Pons (tissue), 1 donor: ENCODE measurements at places on chromosomes 7 and 10.

DNA sequence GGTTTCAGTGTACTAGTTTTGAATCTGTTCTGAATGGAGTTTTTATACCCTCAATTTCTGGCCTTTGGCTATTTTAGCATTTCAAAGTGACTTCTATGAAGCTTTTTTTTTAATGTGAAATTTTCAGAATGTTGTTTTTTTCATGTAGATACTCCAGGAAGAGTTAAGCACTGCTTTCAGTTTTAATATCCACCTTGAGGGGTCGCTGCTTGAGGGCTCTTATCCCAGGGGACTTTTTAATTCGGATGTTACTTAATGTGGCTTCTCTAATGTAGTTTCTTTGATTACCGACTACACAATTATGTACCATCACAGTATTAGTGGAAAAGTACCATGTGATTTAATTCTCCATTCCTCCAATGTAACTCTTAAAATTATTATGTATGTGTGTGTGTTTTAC is 5.2 kb downstream of the IFIT5 start:
- no peak for DNase-seq

- DNase-seq: no peak
Measured at GRCh38 chr7:21414795-21415393, 13.0 kb upstream of the SP4 start.

DNA sequence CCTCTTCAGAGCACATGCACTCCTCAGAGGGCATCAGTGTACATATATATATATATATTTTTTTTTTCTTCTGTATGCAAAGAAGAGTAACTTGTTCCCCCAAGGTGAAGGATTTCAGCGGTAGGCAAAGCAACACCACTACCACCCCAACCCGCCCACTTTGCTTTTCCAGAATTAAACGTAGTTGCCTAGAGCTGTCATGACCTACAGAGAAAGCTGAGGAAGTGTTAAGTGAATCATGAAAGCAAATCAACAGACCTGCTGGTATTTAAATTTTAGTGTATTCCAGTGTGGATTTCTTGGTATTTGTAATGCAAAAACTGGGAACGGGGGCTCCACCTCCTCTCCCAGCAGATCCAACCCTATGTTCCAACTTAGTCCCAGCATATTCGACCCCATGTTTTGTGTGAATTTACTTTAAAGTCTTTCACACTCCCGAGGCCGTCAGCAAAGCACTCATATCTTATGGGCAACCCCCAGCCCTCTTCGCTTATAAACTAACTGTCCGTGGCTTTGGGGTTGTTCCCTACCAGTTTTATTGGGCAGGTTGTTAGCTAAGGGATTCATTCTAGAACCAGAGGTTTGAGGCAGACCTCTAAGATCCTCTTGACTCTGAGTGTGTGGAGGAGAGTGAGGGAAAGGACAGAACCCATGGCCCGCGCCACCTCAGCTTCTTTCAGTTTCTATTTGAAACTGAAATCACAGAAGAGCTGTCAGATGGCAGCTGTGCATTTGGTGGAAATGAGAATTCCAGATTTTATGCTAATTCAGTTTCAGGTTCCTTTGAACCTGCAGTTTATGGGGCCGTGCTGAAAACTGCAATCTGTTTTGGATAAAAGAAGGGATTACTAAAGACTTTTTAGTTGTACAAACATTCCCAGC is 450.2 kb upstream of the GALNT17 start:
- DNase-seq: no peak

DNA sequence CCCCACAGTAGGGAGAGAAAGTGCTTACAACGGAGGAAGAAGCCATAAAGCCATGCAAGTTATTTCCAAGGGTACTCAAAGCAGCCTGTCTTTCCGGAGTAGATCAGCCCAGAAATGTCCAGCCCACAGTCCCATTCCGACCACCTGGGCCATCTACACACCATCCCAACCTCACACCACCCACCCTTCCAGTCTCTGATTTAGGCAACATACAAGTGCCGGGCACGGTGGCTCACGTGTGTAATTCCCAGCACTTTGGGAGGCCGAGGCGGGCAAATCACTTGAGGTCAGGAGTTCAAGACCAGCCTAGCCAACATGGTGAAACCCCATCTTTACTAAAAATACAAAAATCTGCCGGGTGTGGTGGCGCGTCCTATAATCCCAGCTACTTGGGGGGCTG is 35.1 kb downstream of the LRRC20 start:
- no peak for DNase-seq

- DNase-seq: peak; percentile 24
Measured at GRCh38 chr7:132152131-132152889, 424.0 kb downstream of the PLXNA4 start.

DNA sequence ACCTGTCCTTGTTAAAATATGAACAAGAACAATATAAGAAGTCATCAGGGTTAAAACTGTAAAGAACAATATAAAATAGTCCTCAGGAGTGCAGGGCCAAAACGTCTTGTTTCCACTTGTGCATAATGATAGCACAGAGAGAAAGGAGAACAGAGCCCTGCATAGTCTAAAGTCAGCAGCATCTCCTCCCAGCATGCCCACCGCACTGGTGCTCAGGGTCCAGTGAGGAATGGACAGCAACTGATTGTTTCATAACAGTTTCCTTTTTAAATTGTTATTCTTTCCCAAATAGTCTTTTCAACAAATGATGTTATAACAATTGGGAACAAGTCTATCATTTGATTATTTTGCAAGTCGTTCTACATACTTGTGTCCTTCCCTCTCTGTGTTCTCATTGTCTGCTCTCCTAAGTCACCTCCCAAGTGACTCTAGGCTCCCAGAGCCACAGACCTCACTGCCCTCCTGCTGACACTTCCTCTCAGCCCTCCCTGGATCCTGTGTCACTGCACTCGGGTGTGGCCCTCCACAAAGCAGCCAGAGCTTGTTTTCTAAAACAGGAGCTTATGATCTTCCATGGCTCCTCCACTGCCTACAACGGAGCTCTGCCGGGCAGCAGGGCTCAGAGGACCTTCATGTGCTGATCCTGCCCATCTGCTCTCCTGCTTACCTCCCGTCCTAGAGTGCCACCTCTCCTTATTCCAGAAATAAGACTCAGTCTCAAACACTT is 27.6 kb downstream of the COBL start:
- peak; percentile 84 for DNase-seq

- DNase-seq: peak; percentile 52
Measured at GRCh38 chr7:141262101-141263090, 188.5 kb downstream of the TMEM178B start.

DNA sequence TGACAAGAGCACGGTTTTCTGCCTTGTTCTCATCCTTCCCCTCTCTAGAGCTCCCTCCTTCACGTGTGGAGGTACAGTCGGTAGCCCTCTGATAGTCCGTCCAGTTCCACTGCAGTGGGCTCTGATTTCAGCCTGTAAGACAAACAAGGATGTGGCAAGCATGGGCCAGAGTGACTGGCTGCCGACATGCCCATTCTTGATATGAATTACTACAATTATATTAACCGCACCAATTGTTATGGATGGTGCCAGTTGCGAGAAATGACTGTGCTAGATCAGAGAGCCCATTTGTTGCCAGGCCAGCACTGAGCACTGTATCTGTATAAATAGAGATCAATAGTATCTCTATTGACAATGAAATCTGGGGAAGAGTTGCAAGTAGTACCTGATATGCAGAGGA is 146.6 kb downstream of the CHN2 start:
- no peak for DNase-seq

GRCh38 chr7:29247963-29248236 is 53.3 kb downstream of the CHN2 start:
- DNase-seq: no peak

- no peak for DNase-seq
Measured at GRCh38 chr10:110336111-110336721, 31.5 kb upstream of the SMNDC1 start.

DNA sequence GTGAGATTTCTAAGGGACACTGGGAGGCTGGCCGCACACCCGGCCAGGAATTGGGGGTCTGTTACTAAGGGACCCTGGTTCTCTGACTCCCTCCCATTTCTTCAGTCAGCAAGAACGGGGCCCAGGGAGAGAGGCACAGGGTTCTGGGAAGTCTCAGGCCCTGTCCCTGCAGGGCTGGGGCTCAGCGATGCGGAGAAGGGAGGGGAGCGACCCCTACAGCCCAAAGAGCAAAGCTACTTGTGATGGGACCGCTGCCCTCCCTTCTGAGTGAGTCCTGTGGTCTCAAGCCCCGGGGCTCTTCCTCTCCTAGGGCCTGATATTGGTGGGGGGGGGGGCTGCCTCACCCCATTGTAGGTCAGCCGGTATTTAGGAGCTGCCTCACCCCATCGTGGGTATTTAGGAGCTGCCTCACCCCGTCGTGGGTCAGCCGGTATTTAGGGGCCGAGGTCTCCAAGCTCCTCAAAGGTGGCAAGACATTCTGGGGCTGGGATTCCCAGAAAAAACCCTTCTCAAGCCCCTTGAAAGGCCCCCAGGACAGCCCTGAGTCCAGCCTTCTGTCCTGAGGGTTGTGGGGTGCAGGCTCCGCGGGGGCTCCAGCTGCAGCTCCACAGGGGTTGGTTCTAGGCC is 16.9 kb upstream of the NKX6-2 start:
- no peak for DNase-seq

DNA sequence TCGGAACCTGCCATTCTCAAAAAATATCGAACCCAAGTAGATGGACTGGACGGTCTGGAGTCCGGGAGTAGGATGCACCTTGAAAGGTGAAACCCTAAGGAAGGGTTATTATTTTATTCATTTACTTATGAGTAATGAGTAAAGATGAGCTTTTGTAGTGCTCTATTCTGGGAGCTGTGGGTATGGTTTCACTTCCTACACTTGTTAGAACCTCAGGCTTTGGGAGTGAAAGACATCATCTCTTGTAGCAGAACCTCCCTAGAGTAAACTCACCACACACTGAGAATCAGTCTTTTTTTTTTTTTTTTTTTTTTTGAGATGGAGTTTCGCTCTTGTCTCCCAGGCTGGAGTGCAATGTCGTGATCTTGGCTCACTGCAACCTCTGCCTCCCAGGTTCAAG is 389.4 kb upstream of the AUTS2 start:
- peak; percentile 70 for DNase-seq

DNA sequence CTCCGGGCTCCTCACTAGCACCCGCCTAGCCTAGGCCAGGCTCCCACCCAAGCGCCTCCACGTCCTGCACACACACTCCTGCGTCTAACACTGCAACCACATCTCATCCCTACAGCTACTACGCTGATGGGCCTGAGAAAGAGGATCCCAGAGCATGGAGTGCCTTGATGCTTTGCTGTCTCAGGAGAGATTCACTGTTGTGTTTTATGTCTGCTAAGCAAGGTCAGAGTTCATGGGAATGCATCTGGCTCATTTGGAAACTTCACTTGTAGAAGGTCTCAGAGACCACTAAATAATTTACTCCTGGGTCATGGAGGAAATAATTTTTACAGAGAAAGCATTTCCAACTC is 88.7 kb downstream of the SLIT1 start:
- no peak for DNase-seq

DNA sequence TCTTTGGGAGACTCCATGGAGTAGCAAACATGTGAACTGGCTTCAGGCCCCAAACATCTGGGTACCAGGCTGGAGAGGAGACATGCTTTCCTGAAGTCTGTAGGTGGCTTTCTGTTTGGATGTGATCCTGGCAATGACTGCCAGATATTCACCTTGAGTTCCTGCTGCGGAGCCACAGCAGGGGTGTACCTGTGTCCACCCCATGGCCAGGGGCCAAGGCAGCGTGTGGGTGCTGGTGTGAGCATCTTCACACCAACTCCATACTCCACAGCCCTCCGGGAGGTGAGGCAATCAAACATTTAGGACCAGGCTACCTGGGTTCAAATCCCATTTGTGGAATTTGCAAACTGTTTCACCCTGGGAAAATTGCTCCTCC is 113.0 kb downstream of the ADCY1 start:
- DNase-seq: no peak

DNA sequence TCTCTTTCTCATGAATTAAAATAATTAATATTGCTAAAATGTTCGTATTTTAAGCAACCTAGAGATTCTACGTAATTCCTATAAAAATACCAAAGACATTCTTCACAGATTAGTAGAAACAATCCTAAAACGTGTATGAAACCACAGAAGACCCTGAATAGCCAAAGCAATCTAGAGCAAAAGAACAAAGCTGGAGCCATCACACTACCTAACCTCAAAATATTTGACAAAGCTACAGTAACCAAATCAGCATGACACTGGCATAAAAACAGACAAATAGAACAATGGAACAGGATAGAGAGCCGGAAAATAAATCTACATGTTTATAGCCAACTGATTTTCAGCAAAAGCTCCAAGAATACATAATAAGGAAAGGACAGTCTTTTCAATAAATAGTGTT is 105.5 kb upstream of the PTN start:
- no peak for DNase-seq
